ENCODE measurements at places on chromosomes 5 and 9.
A peak's percentile ranks its signal among the peaks of the same experiment; 100 is the strongest.

- no peak for DNase-seq
These were observed 1.4 kb upstream of the CIZ1 start for GRCh38 chr9:128192601-128193371.

DNA sequence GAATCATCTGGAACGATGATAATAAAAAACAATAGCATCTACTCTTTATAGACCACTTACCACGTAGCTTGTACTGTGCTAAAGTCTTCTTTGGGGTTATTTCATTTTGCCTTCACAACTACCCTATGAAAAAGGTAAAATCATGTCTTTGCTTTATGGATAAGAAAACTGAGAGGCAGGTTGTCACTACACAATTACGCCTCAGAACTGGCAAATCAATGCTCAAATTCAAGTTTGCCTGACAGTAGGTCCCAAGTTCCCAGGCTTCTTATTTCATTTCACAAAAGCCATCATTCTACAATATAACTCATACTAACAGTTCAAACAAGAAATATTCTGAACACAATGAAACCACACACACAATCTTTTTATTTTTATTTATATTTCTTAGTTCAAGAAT lies 258.5 kb downstream of the GABRB2 start:
- DNase-seq, result no peak

DNA sequence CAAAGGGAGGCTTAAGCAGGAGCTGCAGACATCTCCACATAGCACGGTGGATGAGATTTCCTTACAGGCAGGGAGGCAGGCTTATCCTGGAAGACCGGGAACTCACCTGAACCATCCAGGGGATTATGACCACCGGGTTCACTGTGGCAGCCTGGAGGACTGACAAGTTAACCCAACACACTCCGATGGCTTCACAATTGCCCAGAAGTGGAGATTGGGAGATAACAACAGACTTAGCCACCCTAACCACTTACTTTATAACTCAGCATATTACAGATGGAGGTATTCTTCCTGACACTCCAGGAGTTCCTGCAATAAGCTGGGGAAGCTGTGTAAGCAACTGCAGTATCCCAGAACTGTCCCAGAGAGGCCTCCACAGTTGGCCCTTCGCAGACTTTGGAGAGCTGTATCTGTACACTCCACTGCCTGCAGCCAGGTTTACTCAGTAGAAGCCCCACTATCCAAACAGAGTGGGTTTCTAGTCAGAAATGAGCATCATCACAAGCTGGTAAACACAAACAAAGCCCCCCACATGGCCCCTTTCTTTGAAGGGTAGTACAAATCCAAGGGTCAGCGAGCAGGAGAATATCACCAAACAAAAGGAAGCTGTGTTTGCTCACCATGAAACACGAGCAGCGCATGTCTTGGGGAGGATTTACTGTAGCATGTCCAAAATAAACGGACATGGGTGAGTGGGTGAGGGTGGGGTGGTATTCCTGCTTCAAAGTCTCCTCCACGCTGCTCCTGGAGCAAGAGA lies 462.2 kb downstream of the RASEF start:
- peak; percentile 63 for DNase-seq

DNA sequence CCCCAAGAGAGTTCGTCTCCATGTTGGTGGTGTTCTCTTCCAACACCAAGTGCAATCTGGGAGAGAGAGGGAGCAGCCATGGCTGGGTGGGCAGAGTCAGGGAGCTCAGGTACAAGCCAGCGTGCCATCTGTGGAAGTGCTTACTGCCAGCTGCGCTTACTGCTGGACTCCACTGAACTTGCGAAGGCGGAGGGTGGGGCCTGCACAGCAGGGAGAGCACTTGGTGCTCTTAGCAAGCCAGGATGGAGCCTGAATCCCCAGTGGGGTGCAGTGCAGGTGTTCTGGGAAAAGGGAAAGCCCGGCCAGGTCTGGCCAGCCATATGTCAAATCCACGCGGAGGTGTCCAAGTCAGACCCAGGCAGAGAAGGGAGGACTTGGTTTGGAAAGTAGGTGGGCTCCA lies 142.0 kb downstream of the FANCC start:
- DNase-seq, result no peak

GRCh38 chr5:57776035-57776434 lies 293.4 kb upstream of the ACTBL2 start:
- no peak for DNase-seq

DNA sequence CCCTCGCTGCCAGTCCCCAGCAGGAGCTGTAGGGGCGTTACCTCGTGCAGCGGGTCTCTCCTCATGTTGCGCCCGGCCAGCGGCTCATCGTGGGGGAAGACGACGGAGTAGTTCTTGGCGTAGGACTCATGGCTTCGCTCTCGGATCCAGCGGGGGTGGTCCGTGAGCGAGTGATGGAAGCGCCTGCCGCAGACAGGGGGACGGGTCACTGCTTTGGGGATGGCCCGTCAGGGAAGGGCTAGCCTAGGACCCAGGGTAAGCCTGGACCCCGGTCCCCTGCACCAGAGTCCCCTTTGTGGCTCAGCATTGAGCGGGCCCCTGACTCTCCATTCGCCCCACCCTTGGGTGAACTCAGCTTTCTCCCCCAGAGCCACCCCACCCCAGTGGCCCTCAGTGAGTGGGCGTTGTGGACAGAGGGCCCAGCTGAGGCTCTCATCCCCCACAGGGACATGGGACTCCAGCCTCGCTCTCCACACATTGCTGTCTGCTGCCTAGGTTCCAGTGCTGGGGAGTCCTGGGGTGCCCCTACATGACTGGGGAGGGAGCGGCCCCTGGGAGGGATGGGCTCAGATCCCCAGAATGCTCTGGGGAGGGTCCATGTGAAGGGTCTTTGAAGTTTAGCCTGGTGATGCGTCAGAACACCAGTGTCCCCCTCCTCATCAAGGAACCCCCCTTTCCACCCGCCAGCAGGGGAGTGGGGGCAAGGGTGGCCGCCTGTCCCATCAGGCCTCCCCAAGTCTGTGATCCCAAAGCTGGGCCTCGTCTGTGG lies 29.7 kb downstream of the SARDH start:
- no peak for DNase-seq

- DNase-seq, result no peak
These were observed 33.5 kb downstream of the EPB41L4A start for GRCh38 chr5:112385566-112385965.

DNA sequence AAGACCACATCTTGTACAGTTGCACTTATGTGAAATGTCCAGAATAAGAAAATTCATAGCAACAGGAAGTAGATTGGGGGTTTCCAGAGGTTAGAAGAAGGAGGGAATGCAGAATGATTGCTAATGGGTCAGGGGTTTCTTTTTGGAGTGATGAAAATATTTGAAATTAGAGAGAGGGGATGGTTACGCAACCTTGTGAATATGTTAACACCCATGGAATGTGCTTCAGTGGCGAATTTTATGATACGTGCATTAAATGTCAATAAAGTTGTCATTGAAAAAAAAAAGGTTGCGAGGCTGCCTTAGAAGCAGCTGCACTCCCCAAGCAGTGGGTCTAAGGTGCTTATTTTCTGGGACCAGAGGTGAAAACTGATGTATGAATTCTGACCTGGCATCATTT lies 64.4 kb upstream of the SUB1 start:
- no peak for DNase-seq

- no peak for DNase-seq
These were observed 68.8 kb downstream of the ZNF608 start for GRCh38 chr5:124677374-124678351.

DNA sequence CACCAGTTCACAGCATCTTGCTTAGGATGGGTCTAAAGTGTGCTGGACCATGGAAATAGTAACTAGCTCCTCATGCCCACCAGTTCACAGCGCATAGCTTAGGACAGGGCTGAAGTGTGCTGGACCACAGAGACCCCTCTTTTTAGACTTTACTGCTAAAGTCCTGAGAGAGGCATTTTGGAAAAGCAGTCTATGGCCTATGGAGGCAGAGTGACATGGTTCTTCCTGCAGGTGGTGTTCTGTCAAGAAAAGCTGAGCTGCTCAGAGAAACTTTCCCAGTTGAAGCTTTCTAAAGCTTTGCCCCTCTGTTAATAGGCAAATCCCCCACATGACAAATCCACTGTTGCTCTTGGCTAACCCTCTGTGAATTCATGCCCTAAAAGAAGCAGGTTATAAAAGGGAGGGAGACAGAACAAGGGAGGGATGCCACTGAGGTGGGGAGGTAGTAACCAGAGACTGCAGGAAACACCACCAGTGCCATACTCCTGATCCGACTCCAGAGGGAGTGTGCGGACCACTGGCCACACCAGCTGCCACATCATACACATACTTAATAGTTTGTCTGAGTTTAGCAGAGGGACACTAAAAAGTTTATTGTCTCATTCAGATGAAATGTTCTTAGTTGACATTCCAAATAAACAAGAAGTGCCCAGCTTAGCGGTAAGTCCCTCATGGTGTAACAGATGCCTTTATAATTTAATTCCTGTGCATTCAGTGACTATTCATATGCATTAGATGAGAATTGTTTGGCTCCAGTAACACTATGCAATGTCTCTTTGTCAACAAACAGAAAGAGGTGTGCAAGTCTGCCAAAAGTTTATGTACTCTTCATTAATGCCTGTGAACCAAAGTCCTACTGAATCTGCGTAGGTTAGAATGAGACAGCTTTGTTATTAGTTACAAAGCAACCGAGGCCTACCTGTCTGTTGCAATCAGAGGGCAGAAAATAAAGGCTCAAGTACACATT lies 236.2 kb upstream of the NFIL3 start:
- DNase-seq, result no peak

- no peak for DNase-seq
These were observed 1504.9 kb upstream of the C9orf72 start for GRCh38 chr9:29078063-29078666.

- DNase-seq, result peak; percentile 85
These were observed 1.9 kb downstream of the SPTAN1 start for GRCh38 chr9:128554155-128554862.

DNA sequence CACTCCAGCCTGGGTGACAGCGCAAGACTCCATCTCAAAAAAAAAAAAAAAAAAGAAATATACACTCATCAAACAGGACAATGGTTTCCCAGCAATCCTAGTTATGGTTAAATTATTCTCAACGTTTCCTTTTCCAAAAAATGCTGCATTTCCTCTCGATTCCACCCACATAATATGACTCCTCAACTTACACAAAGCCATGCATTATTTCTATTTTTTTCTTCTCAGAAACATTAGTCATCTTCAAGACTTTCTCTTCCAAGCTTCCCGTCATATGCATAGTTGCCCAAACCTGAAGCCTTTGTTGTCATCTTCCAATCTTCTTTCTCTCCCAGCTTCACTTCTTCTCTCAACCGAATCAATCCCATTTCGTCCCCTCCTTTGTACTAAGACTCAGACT lies 61.4 kb upstream of the RANBP6 start:
- DNase-seq, result no peak

DNA sequence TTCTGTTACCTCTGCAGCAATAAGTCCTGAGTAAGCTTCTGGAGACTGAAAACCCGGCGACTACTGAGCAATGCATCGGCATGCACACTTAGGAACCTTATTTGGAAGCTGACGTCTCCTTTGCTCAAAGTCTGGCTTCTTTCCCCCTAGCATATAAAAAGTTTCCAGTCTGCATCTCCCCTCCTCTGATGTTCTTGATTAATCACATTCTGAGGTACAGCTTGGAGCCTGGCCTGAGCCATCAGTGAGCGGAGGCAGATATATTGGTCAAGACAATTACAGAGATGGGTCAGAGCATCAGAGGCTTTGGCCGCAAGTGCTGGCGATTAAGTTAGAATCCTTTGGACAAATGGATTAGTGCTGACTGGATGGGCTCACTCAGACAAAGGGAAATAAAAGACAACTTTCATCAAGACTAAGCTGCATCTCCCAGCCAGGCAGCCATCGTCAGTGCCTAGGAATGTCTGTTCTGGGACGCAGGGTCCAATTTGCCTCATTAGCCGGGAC lies 140.7 kb downstream of the MTX3 start:
- no peak for DNase-seq

- DNase-seq, result no peak
These were observed 56.2 kb upstream of the ZSWIM6 start for GRCh38 chr5:61275841-61276240.

Measured in HepG2 (cell line).